Testis (tissue), 5 donors: ENCODE measurements at places on chromosomes 3 and 15.

DNA sequence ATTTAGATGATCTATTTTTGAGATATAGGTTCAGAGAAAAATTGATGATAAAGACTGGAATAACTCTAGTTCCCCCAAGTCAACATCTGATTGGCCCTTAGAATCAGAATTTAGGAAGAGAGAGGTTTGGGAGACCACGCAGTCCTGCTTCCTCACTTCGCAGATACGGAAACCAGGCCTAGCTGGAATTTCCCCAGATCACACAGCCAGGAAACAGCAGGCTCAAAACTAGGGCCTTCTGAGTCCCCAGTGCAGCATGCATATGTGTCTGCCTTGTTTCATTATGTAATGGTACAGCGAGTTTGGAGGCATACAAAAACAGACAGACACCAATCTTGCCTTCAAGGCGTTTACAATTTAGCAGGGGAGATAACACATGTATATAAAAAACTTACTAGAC is 177.1 kb upstream of the ICE2 start:
- no peak for DNase-seq

DNA sequence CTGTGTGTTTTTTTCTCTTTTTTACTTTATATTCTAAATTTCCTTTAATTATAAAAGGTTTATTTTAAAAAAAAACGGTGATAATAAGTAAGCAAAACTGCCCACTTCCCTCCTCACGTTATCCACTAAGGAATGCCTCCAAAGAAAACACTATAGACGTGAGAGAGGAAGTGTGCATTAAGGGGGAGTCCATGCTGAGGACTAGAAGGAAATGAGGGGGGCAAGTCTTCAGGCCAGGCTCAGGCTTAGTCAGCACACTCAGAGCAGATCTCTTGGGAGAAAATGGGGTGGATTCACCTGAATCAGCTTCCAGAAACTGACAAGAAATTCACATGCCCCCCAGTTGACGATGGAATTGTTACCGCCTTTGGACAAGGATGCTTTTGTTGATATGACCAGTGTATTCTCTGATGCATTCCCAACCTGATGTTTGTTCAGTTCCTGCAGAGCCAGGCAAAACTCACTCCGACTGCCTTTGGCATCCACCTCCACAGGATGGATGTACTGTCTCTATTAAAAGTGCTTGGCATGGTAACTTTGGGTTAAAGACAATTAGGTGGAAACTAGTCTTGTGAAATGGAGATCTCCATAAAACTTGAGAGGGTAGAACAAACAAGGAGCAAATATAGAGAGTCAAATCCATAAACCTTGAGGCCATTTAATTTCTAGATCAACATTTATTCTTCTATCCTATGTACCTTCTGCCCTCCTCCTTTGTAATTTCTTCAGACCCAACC is 167.8 kb downstream of the MYRIP start:
- DNase-seq, result no peak

DNA sequence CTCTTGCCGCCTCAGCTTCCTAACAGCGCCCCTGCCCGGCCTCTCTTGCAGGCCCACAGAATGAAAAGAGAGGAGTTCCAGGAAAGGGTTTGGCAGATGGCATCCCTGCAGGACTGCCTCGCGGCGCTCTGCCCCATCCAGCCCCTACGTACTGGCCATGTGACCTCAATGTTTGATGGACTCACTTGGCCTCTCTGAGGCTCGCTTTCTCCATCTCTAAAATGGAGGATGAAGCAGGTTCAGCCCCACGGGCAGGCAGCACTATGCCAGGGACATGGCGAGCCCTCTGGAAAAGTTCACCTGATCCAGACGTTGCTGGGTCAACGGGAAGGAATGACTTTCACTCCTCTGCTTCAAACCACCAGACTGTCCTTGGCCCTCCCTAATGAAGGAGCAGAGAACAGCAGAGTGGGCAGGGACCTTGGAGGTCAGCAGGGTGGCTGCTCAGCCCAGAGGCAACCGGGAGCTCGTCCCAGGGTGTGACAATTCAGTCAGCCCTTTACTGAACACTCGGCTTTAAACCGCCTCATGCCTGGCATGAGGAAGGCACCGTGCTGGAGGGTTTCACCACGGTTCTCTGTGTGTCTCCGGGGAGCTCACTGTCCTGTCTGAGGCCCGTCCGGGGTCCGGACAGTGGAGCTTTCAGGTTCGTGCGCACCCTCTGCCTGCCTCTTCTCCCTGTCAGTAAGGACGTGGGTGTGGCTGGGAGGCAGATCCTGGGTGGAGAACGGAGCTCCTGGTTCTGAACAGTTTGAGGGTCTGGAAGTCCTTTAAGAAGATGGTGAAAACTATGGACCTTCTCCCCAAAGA is 101.3 kb downstream of the LINGO1 start:
- DNase-seq, result no peak

DNA sequence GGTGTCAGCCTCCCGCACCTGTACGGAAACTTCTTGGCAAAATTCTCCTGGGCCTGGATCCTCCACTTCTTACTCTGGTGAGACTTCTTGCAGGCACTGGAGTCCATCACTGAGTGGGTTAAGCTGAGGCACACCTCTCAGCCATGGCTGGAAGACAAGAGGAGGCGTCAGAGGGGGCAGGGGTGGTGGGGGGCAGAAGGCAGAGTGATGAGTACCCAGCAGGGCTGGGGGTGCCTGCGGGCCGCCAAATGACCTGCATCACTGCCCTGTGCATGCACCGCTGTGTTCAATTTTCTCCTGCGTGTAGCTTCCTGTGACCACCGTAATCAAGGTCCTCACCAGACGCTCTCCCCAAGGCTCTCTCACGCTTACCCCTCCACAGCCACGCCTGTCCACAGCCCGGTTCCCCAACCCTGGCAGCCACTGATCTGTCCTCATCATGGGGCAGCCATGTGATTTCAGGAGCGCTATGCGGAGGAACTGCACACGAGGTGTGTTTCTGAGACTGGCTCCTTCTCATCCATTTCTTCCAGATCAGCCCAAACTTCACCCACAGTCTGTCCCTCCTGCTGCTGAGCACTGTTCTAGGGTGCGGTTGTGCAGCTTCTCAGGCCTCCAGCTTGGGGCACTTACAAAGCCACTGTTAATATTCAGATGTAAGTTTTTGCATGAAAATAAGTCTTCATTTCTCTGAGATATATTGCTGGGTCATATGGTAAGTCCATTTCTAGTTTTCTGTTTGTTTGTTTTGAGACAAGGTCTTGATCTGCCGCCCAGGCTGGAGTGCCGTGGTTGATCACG is 5.2 kb downstream of the C3orf22 start:
- no peak for DNase-seq

GRCh38 chr3:64878362-64878761 is 190.6 kb upstream of the ADAMTS9 start:
- no peak for DNase-seq

DNA sequence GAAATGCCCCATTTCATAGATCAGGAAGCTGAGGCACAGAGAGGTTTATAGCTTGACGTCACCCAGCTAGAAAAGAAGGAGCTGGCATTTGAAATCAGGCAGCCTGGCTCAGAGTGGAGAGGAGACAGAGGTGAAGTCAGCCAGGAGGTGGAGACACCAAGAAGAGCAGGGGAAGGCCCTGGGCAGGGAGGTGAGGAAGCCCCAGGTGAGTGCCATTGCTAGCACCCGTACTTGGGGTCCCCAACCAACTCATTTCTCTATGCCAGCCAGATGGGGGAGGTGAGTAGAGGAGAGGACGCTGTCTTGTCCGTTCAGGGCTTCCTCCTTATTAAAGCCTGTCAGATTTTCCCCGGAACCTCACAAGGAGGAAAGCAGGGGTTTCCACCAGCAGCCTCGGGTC is 149.6 kb upstream of the TLE3 start:
- no peak for DNase-seq

DNA sequence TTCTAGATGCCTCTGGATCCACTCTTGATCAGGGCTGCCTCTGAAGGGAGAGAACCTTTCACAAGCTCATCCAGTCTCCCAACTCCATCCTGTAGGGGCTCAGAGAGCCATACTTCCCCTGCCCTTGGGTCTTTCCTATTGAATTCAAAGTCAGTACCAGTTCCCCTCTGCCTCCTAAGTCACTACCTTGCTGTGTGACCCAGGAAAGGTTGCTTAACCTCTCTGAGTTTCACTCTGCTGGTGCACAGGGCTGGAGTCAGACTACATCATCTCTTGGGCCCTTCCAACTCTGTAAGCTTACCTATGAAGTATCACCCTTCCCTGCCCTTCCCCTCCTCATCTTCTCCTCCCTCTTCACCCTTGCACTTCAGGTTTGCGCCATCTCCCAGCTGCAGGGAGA is 117.9 kb downstream of the MEGF11 start:
- DNase-seq, result no peak

- no peak for DNase-seq
Measured at GRCh38 chr3:155441506-155441905, 148.0 kb upstream of the STRIT1 start.

DNA sequence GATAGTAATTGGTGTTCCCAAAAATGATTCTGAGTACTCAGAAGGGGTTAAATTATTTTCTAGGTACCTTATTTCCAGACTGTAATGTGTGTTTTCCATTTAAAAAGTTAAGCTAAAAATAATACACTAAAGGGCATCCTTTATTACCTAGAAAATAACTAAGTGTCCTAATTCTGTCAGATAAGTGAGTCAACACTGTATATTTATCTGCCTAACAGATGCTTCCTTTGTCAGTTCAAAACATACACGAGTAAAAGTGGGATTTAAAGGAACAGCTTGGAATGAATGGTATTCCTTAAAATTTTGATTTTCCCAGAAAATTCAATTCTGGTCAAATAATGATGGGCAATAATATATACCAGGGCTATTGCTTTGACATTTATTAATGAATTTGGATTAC is 78.3 kb downstream of the ADAMTSL3 start:
- DNase-seq, result no peak

GRCh38 chr15:71124937-71125790 is 9.9 kb downstream of the THSD4 start:
- DNase-seq, result peak; percentile 24

DNA sequence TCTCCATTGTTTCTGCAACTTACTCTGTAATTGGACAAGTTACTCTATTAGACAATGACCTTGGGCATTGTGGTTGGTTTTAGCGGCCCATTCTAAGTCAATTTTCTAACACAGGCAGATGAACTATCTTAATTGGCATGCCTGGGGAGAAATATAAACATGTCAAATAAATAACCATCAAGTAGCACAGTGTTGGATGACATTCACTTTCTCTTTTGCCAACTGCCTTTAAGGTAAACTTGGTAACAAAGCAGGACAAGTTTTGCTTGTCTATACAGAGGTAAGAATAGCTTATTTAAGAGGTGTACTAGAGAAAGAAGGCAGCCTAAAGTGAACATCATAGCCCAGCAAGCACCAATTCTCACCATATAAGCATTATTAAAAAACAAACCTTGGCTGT is 599.6 kb downstream of the GBE1 start:
- DNase-seq, result no peak

- DNase-seq, result peak; percentile 91
Measured at GRCh38 chr15:29821416-29822099, 710 bp downstream of the TJP1 start.

DNA sequence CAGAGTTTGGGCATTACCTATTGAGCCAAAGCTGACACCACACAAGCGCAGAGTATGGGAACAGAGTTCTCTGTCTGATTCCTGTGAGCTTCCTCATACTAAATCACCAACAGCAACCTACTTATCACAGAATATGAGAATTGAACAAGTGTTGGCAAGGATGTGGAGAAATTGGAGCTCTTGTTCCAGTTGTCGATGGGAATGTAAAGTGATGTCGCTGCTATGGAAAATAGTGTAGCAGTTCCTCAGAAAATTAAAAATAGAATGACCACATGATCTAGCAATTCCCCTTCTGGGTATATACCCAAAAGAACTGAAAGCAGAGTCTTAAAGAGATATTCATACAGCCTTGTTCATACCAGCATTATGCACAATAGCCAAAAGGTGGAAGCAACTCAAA is 33.4 kb downstream of the CD86 start:
- DNase-seq, result no peak

DNA sequence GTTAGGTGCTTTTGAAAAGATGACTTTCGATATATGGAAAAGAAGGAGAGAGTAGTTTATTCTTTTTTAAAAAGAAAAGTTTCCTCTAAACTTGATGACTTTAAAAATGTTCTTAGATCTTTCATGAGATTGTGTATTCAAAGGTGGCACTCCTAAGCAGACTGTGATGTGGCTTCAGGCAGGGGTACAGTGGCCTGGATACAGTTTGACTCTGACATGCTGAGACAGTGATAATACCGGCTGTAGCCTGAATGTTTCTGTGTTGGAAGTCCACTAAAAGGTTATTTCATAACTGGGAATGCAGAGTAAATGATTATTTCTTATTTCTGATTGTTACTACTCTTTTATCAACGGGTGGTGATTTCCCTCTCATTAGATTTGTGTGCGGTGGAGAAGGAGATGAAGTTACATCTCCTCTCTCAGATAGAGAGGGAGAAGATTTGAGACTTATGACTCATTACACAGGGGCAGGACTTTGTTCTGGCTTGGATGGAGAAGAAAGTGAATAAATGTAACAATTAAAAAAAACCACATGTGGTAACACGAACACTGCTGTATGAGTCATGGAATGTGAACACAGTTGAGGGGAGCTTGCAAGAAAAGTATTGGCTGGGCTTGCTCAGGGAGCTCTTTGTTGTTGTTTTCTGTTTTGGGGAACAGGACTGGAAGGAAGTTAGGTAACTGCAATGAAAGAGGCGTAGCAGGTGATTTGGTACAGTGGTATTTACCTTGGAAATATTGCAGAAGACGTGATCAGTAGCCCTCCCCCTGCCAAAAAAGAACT is 21.6 kb downstream of the SPTSSB start:
- no peak for DNase-seq

- DNase-seq, result no peak
Measured at GRCh38 chr3:136835089-136835812, 16.3 kb downstream of the SLC35G2 start.

DNA sequence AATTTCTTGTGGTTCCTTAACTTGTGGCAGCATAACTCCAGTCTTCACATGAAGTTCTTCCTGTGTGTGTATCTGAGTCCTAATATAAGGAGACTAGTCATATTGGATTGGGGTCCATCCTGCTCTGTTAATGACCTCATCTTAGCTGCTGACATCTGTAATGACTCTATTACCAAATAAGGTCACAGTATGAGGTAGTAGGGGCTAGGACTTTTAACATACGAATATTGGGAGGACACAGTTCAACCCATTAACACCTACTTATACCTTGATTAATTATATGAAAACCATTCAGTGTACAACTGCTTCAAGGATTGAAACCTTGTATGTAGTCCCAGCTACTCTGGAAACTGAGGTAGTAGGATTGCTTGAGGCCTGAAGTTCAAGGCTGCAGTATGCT is 43.9 kb downstream of the OIP5 start:
- DNase-seq, result no peak

- DNase-seq, result no peak
Measured at GRCh38 chr3:122784436-122784835, 9.2 kb downstream of the HSPBAP1 start.

DNA sequence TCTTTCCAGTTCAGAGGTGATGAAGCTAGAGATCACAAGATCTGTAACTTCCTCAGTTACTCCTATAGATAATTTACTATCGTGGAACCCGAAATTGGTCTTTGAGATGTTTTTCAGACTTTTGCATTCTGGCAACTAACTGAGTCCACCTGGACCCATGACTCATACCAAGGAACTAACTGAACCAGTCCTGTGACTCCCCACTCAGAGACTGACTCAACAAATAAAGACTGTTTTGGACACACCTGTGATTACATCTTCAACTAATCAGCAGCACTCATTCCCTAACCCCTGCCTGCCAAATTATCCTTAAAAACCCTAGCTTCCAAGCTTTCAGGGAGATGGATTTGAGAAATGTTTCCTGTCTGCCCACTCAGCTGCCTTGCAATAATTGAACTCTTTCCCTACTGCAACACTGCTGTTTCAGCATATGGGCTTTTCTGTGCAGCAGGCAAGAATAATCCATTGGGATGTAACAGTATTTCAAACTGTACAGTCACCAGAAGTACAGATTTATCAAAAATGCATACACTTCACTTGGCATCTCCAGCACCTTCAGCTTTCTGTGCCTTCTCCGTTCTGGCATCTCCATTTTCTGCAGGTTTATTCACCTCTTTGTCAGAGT is 57.7 kb downstream of the GATM start:
- DNase-seq, result no peak
